ENCODE measurements at places on chromosomes 3 and 15.

GRCh38 chr3:134361162-134361835 lies 12.9 kb downstream of the AMOTL2 start:
- no peak for DNase-seq

- DNase-seq = no peak
Observed at GRCh38 chr15:25982736-25983135, 119.6 kb upstream of the ATP10A start.

DNA sequence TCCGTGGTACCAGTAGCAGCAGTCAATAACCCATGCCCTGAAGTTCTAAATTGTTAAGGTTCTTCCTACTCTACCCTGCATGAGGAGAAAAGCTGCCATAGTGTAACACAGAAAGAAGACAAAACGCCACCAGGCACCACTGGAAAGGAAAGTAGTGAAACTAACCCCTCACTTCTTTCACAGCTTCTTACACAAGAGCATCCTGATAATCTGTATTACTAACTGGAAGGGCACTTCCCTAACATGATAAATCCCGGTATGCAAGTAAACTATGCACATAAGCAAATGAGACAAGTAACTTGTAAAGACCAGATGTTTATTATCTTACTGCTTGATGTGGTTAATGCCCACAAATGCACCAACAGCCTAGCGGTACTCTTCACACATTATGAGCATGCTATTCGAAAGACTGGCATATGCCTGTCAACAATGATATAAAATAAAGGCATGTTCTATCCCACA lies 141.3 kb downstream of the ADAM10 start:
- no peak for DNase-seq

- DNase-seq = no peak
Observed at GRCh38 chr15:96392380-96393208, 62.1 kb downstream of the NR2F2 start.

DNA sequence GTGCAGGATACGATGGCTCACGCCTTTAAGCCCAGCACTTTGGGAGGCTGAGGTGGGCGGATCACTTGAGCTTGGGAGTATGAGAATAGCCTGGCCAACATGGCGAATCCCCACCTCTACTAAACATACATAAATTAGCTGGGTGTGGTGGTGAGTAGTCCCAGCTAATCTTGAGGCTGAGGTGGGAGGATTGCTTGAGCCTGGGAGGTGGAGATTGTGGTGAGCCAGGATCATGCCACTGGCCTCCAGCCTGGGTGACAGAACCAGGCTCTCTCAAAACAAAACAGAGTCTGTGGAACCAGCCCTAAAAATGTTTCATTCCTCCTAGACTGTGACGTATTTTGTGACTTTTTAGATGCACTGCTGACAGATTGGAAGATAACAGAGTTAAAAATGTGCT lies 34.3 kb upstream of the RAD51 start:
- DNase-seq = no peak

DNA sequence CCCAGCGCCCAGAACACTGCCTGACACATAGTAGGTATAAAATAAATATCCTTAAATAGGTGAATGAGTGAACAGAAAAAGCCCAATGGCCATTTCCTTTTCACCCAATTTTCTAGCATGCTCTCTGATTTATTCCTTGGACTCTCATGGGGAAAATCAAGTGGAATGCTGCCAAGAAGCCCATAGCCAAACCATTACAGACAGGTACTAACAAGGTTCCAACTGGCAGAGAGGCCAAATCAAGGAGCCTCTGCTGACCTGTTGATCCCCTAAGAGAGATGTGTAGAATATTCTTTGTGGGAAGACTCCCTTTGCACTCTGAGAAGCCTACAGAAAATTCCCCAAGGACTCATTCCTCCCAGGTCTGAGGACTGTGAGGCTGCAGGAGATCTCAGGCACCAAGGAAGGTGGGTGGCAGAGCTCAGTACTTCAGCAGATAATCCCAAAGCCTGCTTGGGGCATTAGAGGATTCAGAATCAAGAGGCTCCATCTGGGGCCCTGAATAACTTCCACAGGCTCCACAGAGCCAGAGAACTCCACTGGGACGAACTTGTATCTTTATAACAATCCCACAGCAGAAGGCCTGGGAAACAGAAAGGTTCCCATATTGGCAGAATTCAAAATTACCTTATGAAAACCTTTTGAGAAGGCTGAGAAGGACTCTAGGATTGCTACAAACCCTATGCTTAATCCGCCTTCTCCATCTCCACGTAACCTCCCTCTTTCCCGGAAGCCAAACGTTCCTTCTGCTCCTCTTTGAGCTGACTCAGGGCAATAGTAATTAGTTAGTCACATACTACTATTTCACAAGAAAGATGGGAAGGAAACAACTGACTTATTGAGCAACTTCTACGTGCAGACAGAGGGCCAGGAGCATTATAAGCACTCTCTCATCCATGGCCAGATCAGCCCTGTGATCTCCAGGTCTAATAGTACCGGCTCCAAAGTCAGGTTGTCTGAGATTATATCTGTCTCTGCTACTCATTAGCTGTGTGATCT lies 34.5 kb downstream of the PRICKLE2 start:
- no peak for DNase-seq

GRCh38 chr3:46934072-46934471 lies 42.5 kb downstream of the CCDC12 start:
- DNase-seq = no peak

GRCh38 chr15:74716651-74717050 lies 8.7 kb downstream of the CYP1A1 start:
- no peak for DNase-seq

DNA sequence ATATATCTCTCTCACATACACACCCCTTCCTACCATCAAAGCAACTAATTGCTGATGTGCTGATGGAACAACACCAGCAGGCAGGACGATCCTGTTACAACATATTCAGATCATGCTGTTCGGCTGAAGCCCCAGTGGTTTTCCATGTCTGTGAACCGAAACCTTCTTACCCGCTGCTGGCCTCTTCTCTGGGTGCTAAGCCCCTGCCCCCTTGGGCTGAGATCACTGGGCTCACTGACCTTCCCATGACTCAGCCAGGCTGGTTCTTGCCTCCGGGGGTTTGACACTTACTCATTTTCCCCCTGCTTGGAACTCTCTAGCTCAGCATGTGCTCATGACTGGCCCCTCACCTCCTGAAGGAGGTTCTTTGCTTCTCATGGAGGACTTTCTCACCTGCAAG lies 122.0 kb upstream of the RGMA start:
- DNase-seq = no peak

DNA sequence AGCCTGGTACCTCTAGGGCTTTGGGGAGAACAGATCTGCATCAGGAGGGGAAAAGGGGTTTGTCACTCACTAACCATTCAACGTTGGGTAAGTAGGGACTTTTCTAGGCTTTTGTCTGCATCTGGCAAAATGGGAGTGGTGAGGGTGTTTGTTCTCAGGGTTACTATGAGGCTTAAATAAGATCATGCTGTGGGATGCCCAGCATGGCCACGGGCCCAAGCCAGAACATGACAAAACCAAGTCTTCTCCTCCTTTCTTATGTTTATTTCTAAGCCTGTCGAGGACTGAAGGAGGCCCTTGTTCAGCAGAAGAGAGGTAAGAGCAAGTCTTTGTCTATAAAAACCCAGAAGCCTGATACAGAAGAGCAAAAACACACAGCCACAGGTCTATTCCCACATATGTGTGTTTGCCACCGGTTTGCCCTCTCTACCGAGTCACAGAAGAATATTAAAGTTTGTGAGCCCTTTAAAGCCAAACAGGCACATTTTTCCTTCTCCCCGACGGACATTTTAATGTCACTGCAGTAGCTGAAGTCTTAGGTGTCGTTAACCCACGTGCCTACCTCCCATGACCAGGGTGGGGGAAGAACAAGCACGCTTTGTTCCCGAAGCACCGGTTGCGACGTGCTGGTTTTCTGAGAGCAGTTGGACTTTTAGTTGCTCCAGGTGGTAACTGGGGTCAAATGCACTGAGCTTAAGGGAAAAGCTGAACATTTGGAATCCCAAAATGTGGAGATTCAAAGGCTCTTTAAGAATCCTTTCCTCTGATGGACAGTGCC lies 72.1 kb downstream of the NOX5 start:
- DNase-seq = no peak

DNA sequence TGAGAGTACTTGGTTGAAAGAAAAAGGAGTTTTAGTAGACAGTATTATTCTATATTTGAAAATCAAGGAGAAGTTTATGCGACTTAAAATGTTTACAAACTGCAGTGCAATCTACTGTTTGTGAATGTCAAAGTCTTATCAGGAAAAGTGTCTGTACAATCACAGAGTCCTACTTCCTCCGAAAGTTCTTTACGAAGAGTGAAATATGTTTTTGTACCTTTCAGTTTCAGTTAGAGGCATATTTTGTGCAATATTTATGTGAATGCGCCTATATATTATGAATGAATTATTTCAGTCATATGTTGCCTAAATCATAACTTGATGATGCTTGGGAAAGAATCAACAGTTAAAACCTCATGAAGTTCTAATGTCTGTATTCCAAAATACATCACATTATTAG lies 31.5 kb downstream of the NGRN start:
- DNase-seq = no peak
